AML-193 (cell line): ENCODE measurements at places on chromosomes 5 and 9.

DNA sequence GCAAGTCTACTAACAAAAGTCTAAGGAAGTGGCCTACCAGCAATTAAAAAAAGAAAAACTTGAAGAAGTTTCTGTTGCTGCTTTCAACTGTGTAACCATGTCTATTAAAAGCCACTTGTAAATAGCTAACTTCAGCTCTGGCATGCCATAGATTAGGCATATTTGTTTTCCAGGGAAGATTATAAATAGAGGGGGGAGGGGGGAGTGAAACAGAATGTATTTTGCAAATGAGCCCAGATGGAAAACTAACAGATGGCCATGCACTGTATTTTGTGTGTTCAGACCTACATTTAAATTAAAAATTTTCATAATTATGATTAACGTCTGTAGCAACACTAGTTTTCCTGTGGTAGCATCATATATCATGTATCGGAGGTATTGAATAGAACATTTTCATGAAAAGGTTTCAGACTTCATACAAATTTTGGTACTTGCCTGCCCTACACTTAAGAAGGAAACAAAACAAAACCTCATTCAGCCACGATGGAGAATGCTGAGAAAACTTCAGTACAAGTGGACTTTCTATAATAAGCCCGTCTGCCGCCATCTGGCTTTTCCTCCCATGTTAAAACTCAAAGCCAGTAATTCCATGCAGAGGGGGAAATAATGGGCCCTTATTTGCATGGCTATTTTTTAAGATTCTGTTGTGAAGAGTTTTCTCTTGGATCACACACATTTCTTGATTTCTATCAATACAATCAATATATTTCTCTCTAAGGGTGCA, 220.4 kb upstream of the SMARCA2 start:
- no peak for DNase-seq

DNA sequence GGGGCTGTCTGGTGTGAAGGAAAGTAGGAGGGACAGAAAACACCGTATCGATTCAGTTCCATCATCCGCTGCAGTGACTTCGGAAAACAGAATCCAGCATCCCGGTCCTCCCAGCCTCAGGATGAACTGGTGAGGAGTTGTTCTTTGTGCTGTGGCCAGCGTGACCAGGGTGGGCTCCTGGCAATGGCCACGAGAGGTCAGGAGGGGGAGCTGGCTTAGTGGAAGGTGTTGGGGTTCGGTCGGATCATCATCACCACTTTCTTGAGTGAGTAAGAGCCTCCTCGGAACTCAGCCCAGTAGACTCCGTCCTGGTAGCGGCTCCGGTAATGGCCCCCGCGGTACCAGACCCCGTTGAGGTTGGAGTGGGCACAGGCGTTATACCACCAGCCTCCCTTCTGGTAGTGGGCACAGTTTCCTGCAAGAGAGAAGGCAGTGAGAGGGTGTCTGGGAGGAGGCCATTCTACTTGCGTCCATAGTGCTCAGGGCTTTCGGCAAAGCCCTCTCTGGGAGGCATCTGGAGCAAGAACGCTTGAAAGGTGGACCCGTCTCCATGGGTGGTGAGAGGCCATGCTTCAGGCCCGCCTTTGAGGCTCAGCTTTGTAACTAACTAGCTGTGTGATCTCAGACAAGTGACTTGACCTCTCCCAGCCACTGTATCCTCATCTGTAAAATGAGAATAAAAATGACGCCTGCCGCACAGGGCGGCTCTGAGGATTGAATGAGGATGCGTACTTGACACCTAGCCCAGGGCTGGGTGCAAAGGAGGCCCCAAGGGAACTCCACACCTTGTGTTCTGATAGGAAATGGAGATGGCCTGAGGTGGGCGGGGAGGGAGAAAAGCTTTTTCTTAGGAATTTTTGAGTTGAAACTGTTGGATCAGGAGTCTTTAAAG, 33.5 kb downstream of the ANGPTL2 start:
- DNase-seq: no peak

DNA sequence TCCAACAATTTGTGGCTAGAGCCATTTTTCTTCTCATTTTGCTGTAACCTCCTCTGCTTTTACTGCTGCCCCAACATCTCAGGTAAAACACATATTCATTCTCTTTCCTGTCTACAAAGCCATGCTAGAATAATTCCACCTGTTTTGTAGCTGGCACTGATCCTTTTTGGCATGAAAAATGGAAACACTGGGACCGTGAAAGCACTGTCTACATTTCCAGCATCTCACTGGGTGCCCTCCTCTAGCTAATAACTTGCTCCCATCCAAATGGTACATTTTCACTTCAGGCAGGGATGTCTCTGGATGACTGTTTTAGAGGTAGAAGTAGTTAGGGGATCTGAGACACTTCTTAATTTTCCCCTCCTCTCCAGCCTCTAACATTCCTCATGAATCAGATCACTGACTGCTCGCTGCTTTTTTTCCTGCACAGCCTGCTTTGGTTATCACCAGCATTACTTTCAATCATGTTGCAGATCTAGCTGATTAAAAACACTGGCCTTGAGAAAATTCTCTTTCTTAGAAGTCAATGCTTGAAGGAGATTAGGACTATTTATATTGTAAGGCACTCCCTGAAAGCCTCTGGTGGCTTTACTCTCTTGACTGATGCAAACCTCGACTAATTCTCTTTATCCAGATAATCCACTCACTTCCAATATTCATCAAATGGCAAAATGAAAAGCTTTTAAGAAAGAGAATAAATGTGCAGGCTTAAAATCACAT, 1312.6 kb upstream of the DMAC1 start:
- DNase-seq: no peak

DNA sequence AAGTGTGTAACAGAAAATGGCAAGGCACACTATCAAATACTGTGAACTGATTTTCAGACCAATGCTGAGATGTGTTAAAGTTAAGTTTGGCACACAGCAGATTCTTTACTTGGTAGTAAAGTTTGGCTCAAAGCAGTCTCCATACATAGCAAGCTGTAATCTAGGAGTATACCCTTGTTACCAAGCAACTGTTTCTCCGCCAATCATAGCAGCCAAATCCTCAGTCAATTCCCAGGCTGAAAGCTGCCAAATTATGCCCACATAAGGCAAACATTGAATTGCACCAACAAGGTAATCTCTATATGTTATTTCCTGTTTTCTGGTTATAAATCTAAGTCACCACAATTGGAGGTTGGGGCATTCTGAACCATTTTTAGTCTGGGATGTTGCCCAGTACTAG, 345.7 kb downstream of the DEPDC1B start:
- DNase-seq: no peak

DNA sequence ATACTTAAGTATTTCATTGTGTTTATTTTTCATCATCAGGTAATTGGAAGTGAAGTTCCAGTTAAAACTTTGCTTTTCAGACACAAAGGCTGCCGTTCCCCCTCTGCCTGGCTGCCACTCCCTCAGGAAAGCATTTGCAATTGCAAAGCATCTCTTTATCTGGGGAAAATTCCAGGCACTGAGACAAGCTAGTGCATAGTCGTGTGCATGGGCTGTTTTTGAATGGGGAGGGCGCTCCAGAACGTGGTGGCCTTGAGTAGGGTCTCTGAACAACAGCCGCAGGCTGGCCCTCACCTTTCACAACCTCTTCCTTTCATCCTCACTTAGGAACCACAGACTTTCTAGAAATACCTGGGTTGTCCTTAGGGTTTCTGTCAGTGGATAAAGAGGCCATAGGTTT, 285.1 kb upstream of the ADAMTS16 start:
- DNase-seq: no peak

- no peak for DNase-seq
These were observed at the start of gene PDCD1LG2 for GRCh38 chr9:5510360-5510931. PDCD1LG2 (plus strand) TSS chr9:5510531; CDS start chr9:5522547, 12,016 bp downstream.

- no peak for DNase-seq
These were observed 16.7 kb downstream of the ANXA6 start for GRCh38 chr5:151140686-151141459.

GRCh38 chr9:4973902-4974301, 11.2 kb upstream of the JAK2 start:
- DNase-seq: no peak

DNA sequence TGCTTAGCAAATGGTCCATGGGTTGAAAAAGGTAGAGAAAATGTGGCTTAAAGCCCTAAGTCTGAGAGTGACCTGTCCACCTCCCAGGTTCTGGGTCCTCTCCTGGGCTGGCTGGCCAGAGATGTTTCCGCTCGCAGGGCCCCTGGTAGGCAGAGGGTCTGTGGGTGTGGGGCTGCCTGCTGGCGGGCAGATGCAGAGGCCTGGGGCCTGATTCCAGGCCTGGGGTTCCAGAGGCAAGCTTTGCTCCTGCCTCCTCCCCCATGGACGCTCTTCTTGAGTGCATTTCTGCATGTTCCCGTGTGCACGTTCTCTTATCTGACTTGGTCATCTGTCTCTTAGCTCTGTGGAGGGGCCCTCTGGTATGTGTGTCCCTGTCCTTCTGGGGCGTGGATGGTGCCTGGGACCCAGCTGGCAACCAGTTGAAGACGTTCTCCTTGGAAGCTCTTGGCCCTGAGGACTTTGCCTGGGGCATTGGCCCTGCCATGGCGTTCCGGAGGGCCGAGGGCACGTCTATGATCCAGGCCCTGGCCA, 3.8 kb downstream of the MIGA2 start:
- no peak for DNase-seq

DNA sequence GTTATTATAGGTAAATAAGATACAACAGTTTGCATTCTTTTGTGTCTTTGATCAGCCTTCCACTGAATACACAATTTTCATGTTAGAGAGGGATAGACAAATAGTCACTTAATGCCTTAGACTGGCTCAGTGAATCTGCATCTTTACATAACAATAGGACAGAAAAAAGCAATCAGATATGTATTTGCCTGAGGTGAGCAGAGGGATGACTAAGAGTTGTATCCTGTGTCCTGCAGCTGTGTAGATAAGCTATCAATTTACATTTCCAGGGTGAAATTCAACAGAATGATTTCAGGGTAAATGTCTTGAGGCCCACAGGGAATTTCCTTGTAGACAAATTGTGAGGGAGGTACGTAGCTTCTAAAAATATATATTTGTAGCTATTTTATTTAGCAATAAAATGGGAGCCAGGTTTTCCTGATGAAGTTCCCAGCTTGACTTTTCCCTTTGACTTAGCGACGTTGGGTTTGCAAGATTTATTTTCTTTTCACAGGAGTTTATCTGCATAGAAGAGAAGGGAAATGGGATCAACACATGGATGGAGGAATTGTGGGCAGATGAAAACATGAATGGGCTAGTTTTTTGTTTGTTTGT, 586.1 kb upstream of the CDH6 start:
- no peak for DNase-seq

- peak; percentile 61 for DNase-seq
These were observed 123.3 kb upstream of the ELL2 start for GRCh38 chr5:96084874-96085506.

DNA sequence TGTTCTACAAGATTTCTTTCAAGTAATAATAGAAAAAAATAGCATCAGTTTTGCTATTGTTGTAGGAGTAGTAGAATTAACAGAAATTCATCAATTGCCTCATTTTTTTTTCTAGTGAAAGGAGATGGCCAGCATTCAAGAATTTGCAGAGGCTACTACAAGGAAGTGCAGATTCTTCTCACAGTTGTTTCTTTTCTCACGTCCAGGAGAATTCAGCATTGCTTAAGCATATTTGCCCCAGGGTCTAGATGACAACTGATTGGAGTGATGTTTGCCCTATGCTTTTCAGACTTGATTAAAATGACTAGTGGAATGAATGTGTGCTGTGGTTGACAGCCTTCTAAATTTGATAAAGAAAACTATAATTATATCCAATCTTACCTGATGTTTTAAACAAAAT, 46.6 kb upstream of the SLC12A2 start:
- no peak for DNase-seq

GRCh38 chr9:1429297-1429696, 379.1 kb downstream of the DMRT2 start:
- DNase-seq: no peak

DNA sequence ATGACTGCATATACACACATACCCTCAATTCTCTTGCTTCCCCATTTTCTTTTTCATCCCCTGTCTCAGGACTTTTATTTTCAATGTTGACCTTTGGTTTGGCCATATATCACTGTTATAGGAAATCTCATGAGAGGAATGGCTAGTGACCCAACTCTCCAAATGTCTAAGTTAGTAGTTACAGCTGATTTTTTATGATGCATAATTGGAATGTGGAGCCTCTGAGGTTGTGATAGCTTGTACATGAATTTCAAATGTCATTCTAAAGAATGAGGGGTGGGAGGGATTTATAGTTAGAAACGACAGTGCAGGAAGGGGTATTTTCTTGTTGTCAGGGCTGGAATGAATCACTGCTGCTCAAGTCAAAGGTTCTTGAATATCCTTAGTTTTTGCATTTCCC, 356.1 kb downstream of the NTRK2 start:
- no peak for DNase-seq

DNA sequence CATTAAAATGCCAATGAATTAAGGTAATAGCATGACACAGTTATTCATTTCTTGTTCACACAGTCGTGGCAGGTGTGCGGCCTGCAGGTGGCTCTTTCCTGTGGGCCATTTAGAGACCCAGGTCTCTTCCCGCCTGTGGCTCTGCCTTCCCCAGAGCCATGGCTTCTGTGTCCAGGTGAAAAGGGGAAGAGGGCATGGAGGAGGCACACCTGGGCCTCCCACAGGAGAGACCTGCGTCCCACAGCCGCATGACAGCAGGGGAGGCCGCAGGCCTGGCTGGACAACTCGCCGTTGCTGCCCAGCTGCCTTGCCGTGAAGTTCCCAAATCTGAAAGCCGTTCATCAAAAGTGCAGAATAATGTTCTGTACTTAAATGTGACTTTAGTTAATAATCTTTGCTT, 14.4 kb upstream of the PLEKHG4B start:
- no peak for DNase-seq

DNA sequence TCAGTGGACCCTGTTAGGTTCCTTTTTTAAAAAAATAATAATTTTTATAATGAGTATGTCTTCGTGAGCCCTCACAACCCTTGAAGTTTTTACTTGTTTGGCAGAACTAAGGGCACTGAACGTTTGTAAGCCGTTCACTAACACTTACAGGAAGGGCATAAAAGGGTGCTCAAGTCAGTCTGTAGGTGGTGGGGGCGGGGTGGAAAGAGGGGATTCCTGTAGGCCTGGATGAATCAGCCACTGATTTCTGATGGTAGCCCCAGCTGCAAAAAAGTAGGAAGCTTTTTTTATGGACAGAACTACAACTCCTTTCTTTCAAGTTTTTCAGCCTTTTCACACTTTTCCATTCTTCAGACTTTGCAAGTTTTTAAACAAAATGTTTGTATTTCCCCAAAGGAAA, 35.8 kb downstream of the PIK3R1 start:
- DNase-seq: no peak

- DNase-seq: no peak
These were observed 191.8 kb downstream of the ESM1 start for GRCh38 chr5:54793468-54794134.

DNA sequence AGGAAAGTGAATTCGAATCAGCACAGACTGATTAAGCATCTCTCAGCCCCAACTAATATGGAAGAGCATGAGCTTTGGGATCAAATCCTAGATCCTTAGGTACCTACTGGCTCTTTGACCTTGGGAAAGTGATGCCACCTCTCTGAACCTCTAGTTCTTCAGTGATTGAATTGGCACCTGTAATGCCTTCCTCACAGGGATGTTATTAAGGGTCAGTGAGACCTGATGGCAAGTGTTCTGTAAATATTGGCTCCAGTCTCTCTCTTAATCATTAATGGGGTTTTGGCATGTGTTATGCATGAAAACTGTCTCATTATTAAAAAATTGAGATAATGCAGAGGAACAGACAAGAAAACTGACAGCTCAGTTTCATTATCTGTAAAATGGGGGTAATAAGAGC, 115.8 kb downstream of the INSYN2B start:
- DNase-seq: no peak
